AML-193 (cell line): ENCODE measurements at places on chromosomes 5 and 9.

GRCh38 chr5:9192266-9192665, 353.6 kb downstream of the SEMA5A start:
- DNase-seq = no peak

DNA sequence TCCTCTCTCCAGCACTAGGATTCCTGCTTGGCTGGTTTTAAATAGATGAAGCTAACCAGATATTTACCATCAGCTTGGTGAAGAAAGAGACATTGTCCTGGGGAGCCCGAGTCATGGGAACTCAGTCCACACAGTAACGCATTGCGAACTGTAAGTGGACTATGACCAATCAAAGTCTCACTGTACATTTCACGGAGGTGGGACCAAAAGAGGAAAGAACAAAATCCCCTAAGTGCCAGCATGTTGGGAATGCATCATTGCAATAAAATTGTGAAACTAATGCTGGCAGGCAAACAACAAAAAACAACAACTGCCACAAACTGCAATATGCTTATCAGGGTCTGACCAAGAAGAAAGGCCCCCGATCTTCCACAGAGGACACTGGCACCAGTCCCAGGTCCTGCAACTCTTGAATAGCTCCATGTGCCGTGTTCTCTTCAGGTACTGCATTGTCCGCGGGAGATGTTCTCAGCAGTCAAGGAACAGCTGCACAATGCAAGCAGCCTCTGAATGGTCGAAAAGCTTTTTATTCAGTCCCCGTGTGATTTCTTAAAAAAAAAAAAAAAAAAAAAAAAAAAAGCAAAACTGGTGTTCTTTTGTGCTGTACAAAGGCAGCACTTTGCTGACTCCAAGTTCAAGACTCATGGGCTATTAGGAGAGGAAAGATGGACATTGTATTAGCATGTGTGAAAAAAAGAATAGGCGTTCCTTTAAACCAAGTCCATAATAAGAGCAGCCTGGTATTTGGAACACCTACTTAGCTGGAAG, 38.1 kb downstream of the SEMA6A start:
- DNase-seq = no peak

GRCh38 chr5:34410411-34411139, 245.6 kb upstream of the RAI14 start:
- no peak for DNase-seq

DNA sequence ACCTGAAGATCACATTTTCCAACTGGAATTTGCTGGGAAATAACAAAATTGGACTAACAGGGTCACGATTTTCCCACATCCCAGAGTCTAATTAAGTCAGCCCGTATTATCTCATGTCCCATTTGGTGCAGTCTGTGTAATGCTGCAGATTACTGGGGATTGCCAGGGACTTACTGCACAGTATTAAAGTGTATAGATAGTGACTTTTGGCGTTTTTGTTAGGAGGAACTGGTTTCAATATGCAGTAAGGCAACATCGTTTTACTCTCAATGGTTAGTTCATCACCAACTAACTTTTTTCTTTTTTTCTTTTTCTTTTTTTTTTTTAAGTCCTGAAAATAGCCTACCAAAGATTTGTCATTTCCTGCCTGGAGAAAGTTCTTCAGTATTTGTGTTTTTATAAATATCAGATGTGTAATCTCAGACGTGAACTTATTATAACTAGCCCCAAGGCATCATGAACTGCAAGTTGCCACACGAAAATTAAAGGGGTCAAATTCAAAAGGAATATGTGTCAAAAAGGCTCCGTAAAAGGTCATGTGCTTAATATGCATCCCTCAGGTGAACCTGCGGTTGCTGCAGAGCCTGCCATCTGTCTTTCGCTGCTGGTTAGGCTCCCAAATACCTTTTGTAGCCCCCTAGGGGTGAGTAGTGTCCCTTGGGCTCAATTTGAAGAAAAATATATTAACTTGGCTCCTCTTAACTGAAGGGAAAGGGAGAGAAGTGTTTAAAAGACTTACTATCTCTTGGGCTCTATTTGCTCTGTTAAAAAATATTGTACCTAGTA, 176.7 kb upstream of the ADAMTSL1 start:
- no peak for DNase-seq

GRCh38 chr9:72262063-72262462, 102.9 kb downstream of the ZFAND5 start:
- DNase-seq = no peak

DNA sequence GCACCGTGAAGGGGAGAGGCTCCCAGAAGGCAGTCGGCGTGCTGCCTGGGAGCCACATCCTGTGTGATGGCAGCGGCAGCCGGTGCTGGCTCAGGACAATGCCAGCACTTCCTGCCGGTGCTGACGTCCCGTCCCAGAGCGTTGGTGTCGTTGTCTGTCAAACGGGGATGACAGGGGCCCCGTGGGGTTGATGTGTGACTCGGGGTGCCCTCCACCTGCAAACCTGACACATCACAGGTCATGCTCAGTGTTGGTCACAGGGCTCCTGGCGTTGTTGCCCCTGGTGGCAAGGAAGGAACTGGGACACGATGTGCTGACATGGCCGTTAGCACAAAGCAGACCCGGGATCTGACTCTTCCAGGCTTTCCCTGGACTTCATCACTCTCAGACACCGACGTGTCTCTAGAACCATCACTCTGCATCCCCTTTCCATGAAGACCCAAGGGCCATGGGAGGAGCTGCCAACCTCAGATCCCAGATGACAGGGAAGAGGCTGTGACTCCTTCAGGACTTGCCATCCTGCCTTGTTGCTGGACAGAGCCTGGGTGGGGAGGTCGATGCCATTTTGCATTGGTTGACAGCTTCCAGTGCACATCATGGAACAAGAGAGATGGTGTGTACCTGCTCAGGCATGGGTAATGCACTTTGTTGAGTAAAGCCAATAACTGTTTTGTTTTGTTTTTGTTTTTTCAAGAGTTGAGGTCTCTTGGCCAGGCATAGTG, 21.5 kb downstream of the PLPP7 start:
- DNase-seq = no peak

GRCh38 chr5:61734001-61734400, 401.9 kb downstream of the ZSWIM6 start:
- no peak for DNase-seq
